ENCODE measurements at places on chromosomes 5 and 9. TPM values are rescaled to one million over a fixed set of nuclear protein-coding genes. Genes with fewer than 3 reads are reported as not detected.

GRCh38 chr5:82338771-82339373, 60.7 kb upstream of the RPS23 start:
- DNase-seq: no peak

- DNase-seq: no peak
Measured at GRCh38 chr9:117480729-117481128, 65.9 kb upstream of the ASTN2 start.

DNA sequence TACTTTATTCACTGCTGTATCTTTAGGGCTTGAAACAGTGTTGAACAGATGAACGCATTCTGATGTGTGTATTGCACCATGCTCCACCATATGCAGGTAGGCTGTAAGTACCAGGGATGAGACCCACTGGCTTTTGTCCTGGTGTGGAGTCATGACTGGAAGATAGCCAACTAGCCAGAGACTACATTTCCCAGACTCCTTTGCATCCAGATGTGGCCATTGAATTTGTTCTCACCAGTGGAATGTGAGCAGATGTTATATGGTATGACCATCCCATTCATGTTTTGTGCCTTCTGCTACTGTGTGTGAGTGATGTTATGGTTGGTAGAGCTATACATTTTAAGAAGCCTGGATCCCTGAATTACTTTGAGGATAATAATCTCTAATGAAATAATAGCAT, 7.4 kb upstream of the FBXL7 start:
- DNase-seq: no peak

DNA sequence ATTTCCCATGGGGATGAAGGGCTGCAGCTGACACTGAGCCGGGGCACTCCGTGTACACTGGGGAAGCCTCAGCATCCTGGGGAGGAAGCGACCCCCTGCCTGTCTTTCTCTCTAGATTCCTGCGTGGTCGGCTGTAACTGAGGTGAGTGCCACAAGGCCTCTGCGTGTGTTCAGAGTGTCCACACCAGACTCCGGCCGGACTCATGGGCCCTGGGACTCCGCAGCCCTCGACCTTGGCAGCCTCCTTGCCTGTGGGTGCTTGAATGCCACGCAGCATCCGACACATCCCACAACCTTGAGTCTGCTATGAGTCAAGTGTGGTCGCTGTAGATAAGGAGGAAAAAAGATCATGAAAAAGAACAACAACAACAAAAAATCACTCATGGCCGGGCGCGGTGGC, 23.4 kb downstream of the PAEP start:
- DNase-seq: no peak

DNA sequence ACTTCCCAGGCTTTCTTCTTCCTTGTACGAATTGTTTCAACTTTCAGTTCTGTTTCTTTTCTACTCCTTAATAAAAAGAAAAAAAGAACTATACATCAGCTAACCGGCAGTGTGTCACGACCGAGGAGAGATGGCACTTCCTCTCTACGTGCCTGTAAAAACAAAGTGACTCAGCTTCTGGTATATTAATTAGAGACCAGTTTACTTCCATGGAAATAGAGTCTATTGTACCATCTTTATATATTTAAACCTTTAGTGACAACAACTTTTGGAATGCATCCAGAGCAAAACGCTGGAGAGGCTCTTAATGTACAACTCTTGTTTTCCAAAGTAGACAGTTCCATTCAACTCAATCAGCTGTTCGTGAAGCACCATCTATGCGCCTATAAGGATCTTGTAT, 94.5 kb upstream of the LIFR start:
- no peak for DNase-seq

DNA sequence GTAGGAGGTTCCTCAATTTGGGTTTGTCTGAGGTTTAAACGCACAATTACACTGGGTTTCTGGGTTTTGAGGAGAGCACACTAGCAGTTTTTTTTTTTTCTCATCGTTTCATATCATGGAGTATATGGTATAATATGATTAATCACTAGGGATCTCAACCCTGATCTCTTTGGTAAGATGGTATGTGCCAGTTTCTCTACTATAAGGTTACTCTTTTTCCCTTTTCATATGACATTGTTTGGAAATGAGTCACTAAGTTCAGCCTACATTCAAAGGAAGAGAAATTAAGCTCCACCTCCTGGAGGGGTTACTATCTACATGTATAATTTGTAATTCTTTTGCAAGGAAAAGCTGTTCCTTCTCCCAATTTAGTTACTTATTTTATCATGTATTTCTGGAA, 35.2 kb downstream of the MTRR start:
- DNase-seq: no peak

DNA sequence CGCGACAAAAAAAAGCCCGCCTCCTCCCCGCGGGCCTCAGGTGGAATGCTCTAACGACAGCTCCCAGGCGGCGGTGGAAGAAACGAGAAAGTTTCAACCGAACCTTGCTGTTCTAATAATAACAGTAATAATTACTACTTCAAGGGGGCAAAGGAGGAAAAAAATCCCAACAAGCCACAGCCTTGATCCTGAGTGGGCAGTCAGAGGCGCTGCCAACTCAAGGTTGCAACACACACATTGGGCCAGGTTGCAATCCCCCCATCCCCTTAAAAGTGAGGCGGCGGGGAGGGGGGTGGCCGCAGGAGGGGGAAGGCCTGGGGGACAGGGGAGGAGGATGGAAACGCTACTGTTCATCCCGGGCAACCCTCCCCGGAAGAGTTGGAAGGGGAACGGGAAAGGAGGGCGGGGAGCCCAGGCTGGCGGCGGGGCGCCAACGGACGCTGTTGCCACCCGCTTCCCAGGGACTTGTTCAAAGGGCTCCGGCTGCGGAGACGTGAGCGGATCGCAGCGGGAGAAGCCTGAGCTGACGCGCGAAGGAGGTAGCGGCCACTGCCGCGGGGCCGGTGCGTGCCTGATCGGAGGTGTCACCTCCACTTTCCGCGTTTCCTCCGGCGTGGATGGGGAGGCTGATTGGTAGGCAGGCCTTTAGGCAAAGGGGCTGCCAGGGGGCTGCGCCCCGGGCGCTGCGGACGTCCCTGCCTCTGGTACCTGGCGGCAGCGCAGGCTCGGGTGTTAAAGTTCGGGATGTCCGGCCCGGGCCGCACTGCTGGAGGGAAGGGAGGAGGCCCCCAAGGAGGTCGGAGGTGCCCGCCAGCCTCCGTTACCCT, 647 bp downstream of the SMARCA2 start:
- peak; percentile 81 for DNase-seq

GRCh38 chr9:134262035-134262434, 64.2 kb upstream of the RXRA start:
- DNase-seq: no peak

DNA sequence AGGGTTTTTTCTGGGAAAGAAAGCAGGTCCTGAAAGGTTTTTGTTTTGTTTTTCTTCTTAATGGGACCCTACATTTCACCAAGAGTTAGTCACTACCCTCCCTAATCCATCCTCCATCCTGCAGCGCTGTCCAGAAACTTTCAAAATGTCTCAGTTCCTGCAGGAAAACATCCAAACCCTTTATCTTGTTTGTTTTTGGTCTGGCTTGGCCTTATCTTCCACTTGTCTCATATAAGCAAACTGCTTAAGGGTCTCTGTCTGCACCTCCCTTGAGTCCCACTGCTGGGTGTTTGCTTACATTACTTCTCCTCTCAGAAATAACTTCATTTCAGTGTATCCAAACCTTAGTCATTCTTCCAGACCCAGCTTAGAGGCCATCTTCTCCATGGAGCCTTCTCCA, 11.0 kb upstream of the TRAF1 start:
- DNase-seq: no peak

GRCh38 chr5:168195110-168195509, 96.3 kb upstream of the WWC1 start:
- DNase-seq: no peak

Gene TEX48
- total RNA-seq: not detected

DNA sequence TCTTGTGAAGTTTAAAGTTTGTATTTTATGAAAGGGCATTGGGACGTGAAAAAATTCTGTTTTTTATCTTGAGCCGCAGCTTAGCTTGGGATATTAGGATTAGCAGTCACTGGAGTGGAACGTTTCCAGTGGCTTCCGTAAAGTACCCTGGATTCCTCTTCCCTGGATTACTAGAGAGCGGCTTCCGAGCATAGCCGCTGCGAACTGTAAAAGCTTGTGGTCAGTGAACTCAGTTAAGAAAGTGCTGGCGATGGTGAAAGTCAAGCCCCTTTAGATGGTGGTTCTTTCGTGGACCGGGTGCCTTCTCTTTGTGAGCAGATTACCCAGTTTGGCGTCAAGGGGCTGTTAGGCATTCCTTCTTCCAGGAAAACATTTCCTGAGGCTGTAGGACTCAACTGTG, 168.1 kb downstream of the KDM4C start:
- no peak for DNase-seq

GRCh38 chr5:34957857-34958690, 28.7 kb downstream of the DNAJC21 start:
- DNase-seq: peak; percentile 37

Measured in mucosa of descending colon (tissue), 3 donors.